ENCODE measurements at places on chromosomes 1 and 21. TPM values are rescaled to one million over a fixed set of nuclear protein-coding genes. Genes with fewer than 3 reads are reported as not detected.

Gene CASQ2
- 1,698 TPM for total RNA-seq

Gene HSD3B2
- total RNA-seq, result not detected

Gene FAM72A
- not detected for total RNA-seq

Gene SMPDL3B
- total RNA-seq, result not detected

- no peak for DNase-seq
- peak overlapping the region; percentile 77 for H3K27ac ChIP-seq
- no peaks in the 10 kb centered on the region for H3K36me3 ChIP-seq
- H3K4me1 ChIP-seq, result peaks cover 21% of the 10 kb centered on the region
- peak overlapping the region; percentile 25 for H3K4me3 ChIP-seq
These were observed 49.4 kb downstream of the NFIA start for GRCh38 chr1:61131716-61132115.

DNA sequence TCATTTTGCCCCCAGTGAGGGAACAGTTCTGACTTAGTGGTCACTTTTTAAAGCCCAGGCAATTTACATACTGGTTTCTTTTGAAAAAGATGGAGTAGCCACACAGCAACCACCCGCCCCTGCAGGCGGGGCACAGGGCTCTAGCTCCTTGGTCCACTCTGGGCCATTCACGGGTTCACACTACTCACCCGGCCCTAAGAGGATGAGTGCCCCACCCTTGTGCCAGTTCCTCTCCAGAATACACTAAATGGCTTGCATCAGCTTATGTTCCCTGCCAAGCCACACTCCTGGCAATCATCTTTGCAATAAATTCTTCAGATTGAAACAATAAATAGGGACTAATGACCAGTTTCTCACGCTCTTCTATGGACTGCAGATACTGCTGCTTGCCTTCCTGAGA, 15.7 kb upstream of the ATP13A2 start:
- peaks cover 15% of the 10 kb centered on the region for H3K36me3 ChIP-seq
- no peak overlapping the region for H3K4me3 ChIP-seq
- no peak for DNase-seq
- H3K27me3 ChIP-seq, result no peaks in the 10 kb centered on the region

DNA sequence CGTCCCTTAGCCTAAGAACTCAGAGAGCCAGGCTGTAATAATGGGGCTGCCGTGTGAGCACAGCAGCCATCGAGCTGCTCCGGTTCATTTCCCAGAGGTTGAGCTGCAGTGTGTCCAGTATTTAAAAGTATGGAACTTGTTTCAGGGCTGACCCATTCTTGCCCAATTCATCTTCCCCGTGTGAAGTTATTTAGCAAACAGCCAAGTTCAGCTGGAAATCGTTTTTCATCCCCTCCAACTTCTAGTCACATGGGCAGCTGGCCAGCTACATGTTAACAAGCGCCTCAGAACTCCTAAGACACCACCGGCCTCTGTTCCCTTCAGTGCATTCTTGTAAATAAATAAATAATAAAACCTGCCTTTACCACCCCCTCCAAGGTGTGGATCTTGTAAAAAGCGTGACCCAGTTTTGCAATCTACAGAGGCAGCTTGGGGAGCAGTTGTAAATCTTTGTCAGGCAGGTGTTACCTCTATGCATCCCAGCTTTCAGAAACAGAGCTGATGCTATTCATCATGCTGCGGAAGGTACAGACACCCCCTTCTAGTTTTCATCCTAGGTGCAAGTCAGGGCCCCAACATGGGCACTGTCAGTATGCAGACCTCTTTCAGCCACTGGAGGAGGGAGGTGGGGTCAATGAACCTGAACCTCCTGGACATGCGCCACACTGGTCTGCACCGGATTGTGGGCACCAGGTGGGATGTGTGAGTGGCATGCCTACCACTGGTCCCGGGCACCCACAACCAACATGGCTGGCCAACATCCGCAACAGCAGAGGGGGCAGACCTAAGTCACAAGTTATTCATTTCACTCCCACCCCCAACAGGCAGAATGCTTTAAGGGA, 18.7 kb upstream of the KNCN start:
- no peaks in the 10 kb centered on the region for H3K27me3 ChIP-seq
- DNase-seq, result no peak
- H3K4me1 ChIP-seq, result peaks cover 4% of the 10 kb centered on the region

- H3K4me1 ChIP-seq, result no peaks in the 10 kb centered on the region
- DNase-seq, result no peak
- H3K36me3 ChIP-seq, result no peaks in the 10 kb centered on the region
- no peaks in the 10 kb centered on the region for H3K27me3 ChIP-seq
- no peak overlapping the region for H3K27ac ChIP-seq
- H3K4me3 ChIP-seq, result no peak overlapping the region
These were observed 120.7 kb upstream of the SGIP1 start for GRCh38 chr1:66413136-66413837.

GRCh38 chr1:150371110-150371509, 7.2 kb downstream of the RPRD2 start:
- no peak for DNase-seq
- no peaks in the 10 kb centered on the region for H3K36me3 ChIP-seq
- H3K4me1 ChIP-seq, result peaks cover 78% of the 10 kb centered on the region
- H3K27ac ChIP-seq, result no peak overlapping the region
- H3K4me3 ChIP-seq, result no peak overlapping the region

GRCh38 chr21:37072274-37072987, 440 bp downstream of the PIGP start:
- H3K4me1 ChIP-seq, result peaks cover 30% of the 10 kb centered on the region
- H3K36me3 ChIP-seq, result no peaks in the 10 kb centered on the region
- H3K27ac ChIP-seq, result peak overlapping the region; percentile 98
- H3K4me3 ChIP-seq, result peak overlapping the region; percentile 93
- H3K27me3 ChIP-seq, result no peaks in the 10 kb centered on the region

GRCh38 chr1:29542548-29542947, 306.2 kb downstream of the PTPRU start:
- H3K4me1 ChIP-seq, result no peaks in the 10 kb centered on the region
- no peaks in the 10 kb centered on the region for H3K36me3 ChIP-seq
- H3K4me3 ChIP-seq, result no peak overlapping the region
- H3K27ac ChIP-seq, result no peak overlapping the region
- DNase-seq, result no peak

GRCh38 chr1:203274603-203275381, 30.5 kb upstream of the BTG2 start:
- no peaks in the 10 kb centered on the region for H3K27me3 ChIP-seq
- no peaks in the 10 kb centered on the region for H3K36me3 ChIP-seq
- DNase-seq, result no peak
- H3K4me1 ChIP-seq, result peaks cover 63% of the 10 kb centered on the region
- peak overlapping the region; percentile 52 for H3K27ac ChIP-seq

GRCh38 chr1:87641996-87642395, 313.3 kb downstream of the LMO4 start:
- no peak overlapping the region for H3K4me3 ChIP-seq
- no peak for DNase-seq
- H3K27me3 ChIP-seq, result no peaks in the 10 kb centered on the region
- no peaks in the 10 kb centered on the region for H3K36me3 ChIP-seq

DNA sequence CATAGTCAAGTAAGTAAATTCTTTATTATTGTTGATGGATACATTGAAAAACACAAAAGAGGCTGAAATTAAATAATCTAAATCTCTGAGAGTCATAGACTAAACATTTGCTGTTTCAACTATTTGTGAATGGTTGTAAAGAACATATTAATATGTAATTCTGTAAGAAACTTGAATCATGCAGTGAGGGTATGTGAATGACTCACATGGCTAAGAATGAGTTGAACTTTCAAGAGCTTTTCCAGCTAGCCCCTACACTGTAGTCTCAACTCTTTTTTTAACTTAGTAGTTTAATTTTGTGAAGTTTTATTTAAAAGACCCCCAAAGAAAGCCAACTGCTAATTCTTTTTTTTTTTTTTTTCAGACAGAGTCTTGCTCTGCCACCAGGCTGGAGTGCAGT, 588.1 kb downstream of the DPYD start:
- DNase-seq, result no peak
- no peaks in the 10 kb centered on the region for H3K4me1 ChIP-seq
- no peaks in the 10 kb centered on the region for H3K27me3 ChIP-seq
- H3K27ac ChIP-seq, result no peak overlapping the region

GRCh38 chr1:2314803-2315673, 76.3 kb downstream of the MORN1 start:
- peak; percentile 74 for DNase-seq
- no peaks in the 10 kb centered on the region for H3K36me3 ChIP-seq
- H3K27ac ChIP-seq, result peak overlapping the region; percentile 94
- H3K4me1 ChIP-seq, result peaks cover 40% of the 10 kb centered on the region
- peak overlapping the region; percentile 70 for H3K4me3 ChIP-seq
- no peaks in the 10 kb centered on the region for H3K27me3 ChIP-seq

DNA sequence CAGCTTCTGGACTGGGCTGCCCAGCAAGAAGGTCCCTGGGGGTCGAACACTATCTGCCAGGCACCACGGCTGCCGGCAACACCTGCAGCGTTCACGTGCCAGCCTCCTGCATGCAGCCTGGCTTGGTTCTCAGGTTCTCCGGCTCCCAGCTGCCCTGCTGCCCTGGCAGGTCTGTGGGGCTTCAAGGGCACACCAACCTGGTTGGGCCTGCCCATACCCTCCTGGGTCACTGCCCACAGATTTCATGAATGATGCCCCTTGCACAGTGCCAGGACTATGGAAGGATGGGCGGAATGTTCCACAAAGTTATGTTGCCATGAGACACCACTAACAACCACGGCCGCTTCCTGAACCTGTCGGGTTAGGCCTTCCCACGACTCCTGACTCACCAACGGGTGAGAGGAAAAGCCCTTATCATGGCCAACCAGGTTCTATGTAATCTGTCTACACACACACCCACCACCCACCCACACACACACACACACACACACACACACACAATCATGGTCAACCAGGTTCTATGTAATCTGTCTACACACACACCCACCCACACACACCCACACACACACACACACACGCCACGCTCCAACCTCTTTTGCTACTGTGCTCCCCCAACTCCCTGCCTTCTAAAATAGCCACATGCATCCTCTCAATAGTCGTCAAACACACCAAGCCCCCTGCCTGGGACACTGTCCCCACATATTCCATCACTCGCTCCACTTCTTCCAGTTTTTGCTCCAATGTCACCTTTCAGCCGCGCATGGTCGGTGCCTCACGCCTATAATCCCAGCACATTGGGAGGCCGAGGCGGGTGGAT, 32.2 kb downstream of the HSPG2 start:
- H3K27me3 ChIP-seq, result no peaks in the 10 kb centered on the region
- peak; percentile 59 for DNase-seq
- H3K27ac ChIP-seq, result peak overlapping the region; percentile 76

DNA sequence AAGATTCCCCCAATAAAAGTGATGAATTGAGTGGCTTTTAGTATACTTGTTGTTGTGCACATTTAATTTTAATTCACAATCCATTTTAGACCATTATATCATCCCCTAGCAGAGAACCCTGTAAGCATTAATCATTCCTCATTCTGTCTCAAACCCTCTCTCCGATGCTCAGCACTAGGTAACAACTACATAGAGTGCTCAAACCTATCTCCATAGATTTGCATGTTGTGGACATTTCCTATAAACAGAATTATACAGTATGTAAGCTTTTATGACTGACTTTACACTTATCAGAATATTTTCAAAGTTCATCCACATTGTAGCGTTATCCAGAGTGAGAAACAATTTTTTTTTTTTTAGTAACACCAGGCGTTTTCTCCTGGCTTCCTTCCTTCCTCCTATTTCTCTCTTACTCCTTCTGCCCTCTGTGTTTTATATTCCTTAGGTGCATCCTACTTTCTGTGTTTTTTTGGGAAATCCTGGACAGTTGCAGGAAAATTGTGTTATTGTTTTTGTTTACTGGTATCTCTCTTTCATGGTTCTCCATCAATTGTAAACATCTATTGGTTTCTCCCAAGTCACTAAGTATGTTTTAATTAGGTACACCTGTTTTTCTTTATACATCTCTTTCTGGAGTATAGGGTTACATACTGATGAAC, 1528.0 kb upstream of the TPTE start:
- H3K4me1 ChIP-seq, result no peaks in the 10 kb centered on the region
- H3K27me3 ChIP-seq, result peaks cover 66% of the 10 kb centered on the region
- H3K36me3 ChIP-seq, result no peaks in the 10 kb centered on the region
- H3K27ac ChIP-seq, result no peak overlapping the region

DNA sequence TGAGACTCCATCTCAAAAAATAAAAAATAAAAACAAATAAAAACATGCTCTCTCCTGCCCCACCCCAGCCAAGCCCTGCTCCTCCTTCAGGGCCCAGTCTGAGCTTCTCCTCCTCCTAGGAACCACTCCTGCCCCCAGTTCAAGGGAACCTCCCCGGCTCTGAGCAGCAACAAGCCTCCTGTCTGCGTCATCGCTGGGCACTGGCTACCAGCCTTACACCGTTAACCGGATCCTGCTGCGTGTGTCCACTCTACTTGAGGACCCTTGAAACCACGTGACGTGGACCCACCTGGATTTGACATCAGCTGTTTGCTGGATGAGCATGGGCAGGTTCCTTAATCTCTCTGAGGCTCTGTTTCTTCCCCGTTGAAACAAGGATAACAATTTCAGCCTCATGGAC, 1.6 kb upstream of the TAS1R2 start:
- H3K36me3 ChIP-seq, result no peaks in the 10 kb centered on the region
- no peak overlapping the region for H3K4me3 ChIP-seq
- no peaks in the 10 kb centered on the region for H3K27me3 ChIP-seq

GRCh38 chr21:31443736-31444521, 99.9 kb upstream of the TIAM1 start:
- H3K36me3 ChIP-seq, result no peaks in the 10 kb centered on the region
- no peaks in the 10 kb centered on the region for H3K4me1 ChIP-seq
- H3K4me3 ChIP-seq, result no peak overlapping the region
- H3K27ac ChIP-seq, result no peak overlapping the region

DNA sequence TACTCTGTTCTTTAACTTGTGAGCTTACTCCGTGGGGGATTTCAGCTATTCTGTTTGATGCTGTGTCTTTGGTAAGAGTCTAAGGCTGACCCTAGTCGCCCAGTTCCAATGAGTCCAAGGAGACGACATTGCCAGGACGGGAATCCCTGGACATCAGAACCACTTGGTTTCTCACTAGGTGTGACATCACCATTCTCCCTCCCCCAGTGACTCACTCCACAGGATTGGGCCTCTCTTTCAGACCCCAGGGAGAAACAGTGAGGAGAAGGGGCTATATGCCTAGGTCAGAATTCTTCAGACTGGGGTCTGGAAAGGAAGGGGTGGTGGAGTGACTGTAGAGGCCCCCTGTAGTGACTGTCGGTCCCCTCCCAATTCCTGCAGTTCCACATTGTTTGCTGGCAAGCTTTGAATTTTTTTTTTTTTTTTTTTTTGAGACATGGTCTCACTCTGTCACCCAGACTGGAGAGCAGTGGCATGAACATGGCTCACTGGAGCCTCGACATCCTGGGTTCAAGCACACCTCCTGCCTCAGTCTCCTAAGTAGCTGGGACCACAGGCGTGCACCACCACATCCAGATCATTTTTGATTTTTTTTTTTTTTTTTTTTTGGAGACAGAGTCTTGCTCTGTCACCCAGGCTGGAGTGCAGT, 21.3 kb downstream of the ALPL start:
- peaks cover 8% of the 10 kb centered on the region for H3K4me1 ChIP-seq
- no peaks in the 10 kb centered on the region for H3K36me3 ChIP-seq
- no peaks in the 10 kb centered on the region for H3K27me3 ChIP-seq
- no peak overlapping the region for H3K27ac ChIP-seq
- no peak overlapping the region for H3K4me3 ChIP-seq

GRCh38 chr1:164601399-164602100, 42.6 kb downstream of the PBX1 start:
- H3K36me3 ChIP-seq, result no peaks in the 10 kb centered on the region
- H3K4me3 ChIP-seq, result no peak overlapping the region
- DNase-seq, result no peak
- no peaks in the 10 kb centered on the region for H3K27me3 ChIP-seq
- peaks cover 58% of the 10 kb centered on the region for H3K4me1 ChIP-seq

Measured in heart right ventricle (tissue), 16 donors.